Brain pericyte (primary cell): ENCODE measurements at places on chromosomes 13 and 19.

GRCh38 chr13:50636007-50636704, 207.3 kb downstream of the DLEU7 start:
- DNase-seq = no peak

DNA sequence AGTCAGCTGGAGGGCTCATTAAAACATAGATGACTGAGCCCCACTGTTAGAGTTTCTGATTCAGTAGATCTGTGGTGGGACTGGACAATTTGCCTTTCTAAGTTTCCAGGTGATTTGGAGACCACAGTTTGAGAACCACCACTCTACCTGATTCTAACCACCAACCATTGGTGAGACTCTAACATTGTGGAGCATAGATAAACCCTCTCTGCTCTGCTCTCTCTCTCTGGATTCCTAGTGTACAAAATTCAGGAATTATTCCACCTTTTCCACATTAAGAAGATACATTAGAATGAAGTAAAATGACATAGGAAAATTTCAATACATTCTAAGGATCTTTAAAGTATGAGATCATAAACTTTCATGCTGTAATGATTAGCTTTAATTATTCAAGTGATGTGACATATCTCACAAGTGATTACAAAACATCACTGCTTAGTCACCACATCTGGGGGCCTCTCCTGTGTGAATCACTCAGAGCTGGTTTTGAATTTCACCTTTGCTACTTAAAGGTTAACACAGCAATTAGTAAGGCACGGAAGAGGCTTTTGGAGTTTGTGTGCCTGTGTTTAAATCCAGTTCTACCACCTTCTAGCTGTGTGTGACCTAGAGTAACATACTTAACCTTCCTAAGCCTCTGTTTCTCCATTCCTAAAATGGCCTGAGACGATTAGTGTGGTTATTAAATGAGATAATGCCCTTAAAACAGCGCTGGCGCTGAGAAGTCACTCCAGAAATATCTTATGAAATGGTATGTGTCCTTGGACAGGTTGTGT, 78.5 kb upstream of the NBEA start:
- no peak for DNase-seq

DNA sequence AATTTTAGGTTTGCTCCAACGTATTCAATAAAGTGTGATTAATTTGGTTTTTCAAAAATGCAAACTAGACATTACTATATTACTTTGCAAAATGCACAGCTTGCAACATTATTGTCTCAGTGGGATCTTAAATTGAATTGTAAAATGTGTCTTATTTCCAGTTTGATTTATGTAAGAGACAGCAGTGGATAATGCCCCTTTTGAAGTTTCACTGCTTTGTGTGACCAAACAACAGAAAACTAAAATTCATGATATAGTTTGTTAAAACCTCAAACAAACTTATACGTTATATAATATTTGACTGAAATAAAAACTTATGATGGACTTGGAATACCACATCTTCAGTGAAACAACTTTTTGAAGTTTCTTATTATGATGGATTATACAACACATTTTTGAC, 279.8 kb downstream of the DACH1 start:
- no peak for DNase-seq

- peak; percentile 74 for DNase-seq
Observed at GRCh38 chr19:48724796-48725753, 5.5 kb upstream of the MAMSTR start.

DNA sequence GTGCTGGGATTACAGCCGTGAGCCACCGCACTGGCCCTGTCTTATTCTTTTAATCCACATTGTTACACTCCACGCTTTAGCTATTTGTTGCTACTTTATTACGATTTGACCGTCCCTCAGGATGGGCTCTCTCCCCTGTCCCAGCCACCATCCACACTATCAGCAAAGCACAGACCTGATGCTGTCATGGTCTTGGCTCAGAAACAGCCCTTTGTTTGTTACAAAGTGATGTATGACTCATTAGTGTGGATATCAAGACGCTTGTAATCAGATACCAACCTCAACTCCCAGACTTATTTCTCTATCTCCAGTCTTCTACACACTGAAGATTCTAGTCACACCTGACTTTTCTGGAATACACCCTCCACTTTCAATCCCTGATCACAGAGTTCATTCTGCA, 84.6 kb upstream of the FREM2 start:
- DNase-seq = no peak

GRCh38 chr19:48123907-48124651, 13.5 kb upstream of the PLA2G4C start:
- DNase-seq = no peak

- DNase-seq = no peak
Observed at GRCh38 chr19:35268536-35269437, at the start of gene USF2. Gene USF2 (plus strand): TSS chr19:35268962. CDS start chr19:35269102, 140 bp downstream.

DNA sequence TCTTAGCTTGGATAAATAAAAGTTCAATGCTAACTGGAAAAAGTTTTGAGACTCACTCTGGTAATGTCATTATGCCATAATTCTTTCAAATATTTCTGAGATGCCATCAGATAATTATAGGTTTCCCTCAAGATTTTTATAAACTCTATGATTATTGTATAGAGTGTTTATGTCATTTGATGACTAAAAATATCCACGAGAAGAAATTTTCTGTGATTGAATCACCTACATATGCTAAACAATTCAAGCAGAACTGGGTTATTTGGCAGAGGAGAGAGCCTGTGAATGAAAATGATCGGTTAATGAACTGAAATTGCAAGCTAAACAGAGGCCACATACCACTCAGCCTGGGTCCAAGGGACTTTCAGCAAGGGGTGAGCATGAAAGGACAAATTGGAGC, 92.6 kb upstream of the TSC22D1 start:
- no peak for DNase-seq

DNA sequence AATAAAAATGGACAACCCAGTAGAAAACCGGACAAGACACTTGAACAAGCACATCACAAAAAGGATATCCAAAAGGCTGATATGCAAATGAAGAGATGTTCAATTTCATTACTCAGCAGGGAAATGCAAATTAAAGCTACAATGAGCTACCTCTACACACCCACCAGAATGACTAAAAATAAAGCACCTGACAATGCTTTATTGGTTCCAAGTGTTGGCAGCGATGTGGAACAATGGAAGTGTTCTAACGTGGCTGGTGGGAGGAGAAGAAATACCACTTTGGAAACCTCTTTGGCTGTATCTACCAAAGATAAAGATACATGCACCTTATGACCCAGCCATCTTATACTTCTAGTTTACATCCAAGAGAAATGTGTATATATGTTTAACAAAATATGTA, 3.7 kb upstream of the ACP7 start:
- no peak for DNase-seq

GRCh38 chr19:23993440-23993839, 78.8 kb downstream of the ZNF726 start:
- no peak for DNase-seq

- DNase-seq = no peak
Observed at GRCh38 chr13:98686270-98686669, 66.2 kb downstream of the SLC15A1 start.

GRCh38 chr13:30731361-30732045, 3.8 kb upstream of the ALOX5AP start:
- DNase-seq = no peak

DNA sequence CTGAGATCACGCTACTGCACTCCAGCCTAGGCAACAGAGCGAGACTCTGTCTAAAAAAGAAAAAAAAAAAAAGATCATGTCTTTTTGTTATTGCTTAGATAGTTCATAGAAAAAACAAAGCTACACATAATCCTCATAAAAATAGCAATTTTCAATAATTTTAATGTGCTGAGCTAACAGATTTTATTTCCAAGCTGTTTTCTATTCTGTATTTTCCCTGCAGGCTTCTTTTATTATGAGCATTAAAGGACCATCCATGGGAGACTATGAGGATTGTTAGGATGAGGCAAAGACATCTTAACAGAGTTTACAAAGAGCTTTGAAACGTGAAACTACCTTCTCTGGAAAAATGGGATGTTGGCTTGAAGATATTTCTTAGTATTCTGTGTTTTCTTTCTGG, 71.6 kb downstream of the PCCA start:
- DNase-seq = no peak

- no peak for DNase-seq
Observed at GRCh38 chr13:99151516-99151915, 49.1 kb upstream of the UBAC2 start.

DNA sequence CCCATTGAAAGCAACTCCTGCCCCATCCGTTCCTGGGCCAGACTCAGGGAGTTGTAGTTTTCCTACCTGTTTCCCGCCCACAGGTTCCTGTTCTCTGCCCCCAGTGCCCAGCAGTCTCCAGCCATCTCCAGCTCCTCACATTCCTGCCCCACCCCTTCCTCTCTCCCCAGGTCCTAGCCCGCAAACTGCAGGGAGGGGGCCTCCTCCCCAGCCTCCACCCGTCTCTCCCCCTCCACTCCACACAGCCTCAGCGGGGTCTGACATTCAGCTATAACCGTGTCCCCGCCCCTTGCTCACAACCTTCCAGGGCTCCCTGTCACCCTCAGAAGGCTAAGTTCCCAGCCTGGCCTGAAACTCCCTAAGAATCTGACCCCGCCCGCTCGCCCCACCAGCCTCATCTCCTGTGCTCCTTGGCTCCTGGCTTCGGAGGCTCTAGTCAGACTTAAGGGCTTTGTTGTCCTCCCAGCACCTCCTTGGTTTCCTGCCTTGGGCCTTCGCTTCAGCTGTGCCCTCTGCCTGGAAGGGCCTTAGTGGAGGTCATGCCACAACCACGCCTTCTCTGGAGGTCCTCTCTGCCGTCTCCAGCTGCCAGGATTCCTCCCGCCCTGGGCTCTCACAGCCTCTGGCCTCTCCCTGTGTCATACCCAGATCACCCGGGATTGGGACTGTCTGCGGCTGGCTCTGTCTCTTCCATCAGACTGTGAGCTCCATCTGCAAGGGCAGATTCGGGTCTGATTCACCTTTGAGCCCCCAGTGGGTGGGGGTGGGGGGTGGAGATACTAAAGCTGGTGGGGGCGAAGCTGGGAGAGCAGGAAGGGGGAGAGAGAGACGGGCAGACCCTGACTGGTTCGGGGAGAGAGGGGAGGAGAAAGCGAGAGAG, 5.1 kb upstream of the SPACA6 start:
- no peak for DNase-seq

DNA sequence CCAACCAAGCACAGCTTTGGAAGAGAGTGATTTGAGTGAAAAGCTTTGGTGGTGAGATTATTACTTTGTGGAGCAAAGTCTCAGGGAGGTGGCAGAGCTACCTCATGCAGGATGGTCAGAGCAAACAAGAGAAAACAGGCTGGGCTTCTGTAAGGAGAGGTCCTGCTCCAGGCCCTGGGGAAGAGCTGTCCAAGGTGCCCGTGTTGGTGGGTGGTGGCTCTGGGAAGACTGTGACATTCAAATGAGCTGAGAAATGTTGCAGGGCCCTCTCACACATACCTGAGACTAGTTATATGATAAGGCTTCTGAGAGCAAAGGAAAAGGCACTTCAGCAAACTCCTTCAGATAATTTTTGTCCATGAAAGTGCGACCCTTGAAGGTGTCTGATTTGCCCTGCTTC, 205.5 kb upstream of the SOX21 start:
- DNase-seq = no peak

- DNase-seq = no peak
Observed at GRCh38 chr13:59452189-59452890, 711.4 kb downstream of the DIAPH3 start.

- DNase-seq = no peak
Observed at GRCh38 chr13:96089749-96090239, at the start of gene HS6ST3. Gene HS6ST3 (plus strand): TSS chr13:96090107.

DNA sequence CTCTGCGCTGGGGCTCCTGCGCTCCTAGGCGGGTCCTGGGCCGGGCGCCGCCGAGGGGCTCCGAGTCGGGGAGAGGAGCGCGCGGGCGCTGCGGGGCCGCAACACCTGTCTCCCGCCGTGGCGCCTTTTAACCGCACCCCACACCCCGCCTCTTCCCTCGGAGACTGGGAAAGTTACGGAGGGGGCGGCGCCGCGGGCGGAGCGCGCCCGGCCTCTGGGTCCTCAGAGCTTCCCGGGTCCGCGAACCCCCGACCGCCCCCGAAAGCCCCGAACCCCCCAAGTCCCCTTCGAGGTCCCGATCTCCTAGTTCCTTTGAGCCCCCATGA, at the start of gene GJB2:
Gene GJB2 (minus strand): TSS at position 103 of the 326 bp plus-strand sequence. CDS start 3,357 bp downstream, outside the sequence.
- DNase-seq = no peak

GRCh38 chr19:17522988-17523872, 11.8 kb downstream of the PGLS start:
- no peak for DNase-seq

DNA sequence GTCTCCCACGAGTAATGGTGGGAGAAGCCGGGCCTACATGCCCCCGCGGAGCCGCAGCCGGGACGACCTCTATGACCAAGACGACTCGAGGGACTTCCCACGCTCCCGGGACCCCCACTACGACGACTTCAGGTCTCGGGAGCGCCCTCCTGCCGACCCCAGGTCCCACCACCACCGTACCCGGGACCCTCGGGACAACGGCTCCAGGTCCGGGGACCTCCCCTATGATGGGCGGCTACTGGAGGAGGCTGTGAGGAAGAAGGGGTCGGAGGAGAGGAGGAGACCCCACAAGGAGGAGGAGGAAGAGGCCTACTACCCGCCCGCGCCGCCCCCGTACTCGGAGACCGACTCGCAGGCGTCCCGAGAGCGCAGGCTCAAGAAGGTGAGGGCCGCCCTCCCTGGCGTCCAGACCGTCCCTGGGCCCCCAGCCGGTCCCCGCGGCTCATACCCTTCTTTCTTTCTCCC, 1.4 kb upstream of the USF2 start:
- no peak for DNase-seq

DNA sequence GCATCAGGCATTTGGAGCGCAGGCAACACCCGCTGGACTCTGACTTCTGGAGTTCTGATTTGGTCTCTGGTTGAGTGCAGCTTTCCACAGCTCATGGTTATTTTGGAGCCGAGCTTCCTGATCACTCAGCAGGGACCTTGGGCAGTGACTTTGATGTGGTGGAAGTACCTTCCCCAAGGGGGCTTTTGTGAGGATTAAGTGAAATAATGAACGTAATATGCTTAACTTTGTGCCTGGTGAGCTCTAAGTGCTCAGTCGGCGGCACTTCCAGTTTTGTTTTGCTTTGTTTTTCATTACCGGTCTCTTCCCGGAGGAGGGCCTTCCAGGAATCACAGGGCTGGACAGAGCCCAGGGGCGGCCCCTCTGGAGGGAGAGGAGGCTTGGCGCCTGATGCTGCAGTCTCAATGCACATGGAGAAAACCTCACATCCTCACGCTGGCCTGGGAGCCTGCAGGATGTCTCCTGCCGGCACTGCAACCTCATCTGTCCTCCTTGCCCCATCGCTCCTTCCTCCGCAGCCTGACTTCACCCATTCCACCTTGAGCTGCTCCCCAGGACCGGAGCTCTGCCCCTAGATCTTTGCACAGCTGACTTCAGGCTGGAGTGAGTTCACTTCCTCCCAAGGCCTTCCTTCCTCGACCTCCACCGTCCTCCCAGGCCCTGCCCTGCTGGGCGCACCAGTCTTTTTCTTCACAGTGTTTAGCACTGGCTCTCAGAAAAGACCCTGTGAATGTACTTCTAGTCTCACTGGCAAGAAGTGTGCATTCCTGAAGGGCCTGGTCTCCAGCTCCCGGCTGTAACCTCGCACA, 1.5 kb downstream of the PLEKHF1 start:
- DNase-seq = peak; percentile 72

- DNase-seq = no peak
Observed at GRCh38 chr13:109401307-109401706, 385.1 kb downstream of the IRS2 start.
